HepG2 (cell line): ENCODE measurements at places on chromosomes 2 and 18. TPM values are rescaled to one million over a fixed set of nuclear protein-coding genes. Genes with fewer than 3 reads are reported as not detected.

RUFY4 gene
- not detected in 2 replicates for total RNA-seq

ARHGEF4 gene
- total RNA-seq: 0.11 TPM in 1 of 2 replicates, not detected in the other

FOXD4L1 gene
- 0.14 and 0.29 TPM in 2 replicates for total RNA-seq

DNA sequence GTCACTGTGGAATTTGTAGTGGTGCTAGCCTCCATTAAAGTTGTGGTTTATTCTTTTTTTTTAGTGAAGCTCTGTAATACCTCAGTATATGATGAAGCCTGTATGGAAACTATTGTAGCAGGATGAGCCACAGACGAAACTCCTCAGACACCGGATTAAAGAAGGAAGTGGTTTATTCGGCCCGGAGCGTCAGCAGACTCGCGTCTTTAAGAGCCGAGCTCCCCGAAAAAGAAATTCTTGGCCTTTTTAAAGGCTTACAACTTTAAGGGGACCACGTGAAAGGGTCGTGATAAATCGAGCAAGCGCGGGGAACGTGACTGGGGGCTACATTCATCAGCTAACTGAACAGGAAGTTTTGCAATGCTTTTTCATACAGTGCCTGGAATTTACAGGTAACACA is 8.1 kb upstream of the CCL20 start:
- H3K4me1 ChIP-seq: peaks cover 7% of the 10 kb centered on the region; the same call in 1 of the 2 replicates
- no peak overlapping the region for H3K4me3 ChIP-seq
- no peak for DNase-seq
- no peak overlapping the region for H3K27ac ChIP-seq

DNA sequence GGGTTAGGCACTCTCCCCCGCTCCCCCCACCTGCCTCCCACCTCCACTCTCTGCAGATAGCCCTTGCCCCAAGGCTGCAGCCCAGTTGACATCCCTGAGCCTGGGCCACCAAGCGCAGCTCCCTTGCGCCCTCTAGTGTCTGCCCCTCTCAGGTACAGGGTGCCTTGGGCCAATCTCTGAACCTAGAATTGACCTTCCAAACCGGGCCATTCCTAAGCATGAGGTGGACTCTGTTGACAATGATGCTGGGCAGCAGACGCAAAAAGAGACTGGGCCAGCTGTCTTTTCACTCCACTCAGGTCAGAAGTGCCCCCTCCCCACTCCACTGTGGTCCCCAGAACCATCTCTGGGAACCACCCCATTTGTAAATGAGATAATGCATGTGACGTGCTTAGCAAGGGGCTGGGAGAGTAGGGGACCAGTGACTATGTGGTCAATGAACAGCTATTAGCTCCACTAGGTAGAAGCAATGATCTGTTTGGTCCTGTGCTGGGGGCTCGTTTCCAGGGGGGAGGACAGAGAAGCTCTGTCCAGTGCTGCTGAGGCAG is 43.3 kb upstream of the PLB1 start:
- no peaks in the 10 kb centered on the region for H3K36me3 ChIP-seq
- DNase-seq: peak; percentile 58
- no peak overlapping the region for H3K4me3 ChIP-seq
- H3K4me1 ChIP-seq: no peaks in the 10 kb centered on the region
- H3K27me3 ChIP-seq: peaks cover 7% of the 10 kb centered on the region; the same call in 2 of the 3 replicates
- no peak overlapping the region for H3K27ac ChIP-seq

GRCh38 chr2:165472922-165473321 is 3.4 kb downstream of the CSRNP3 start:
- no peak for DNase-seq
- H3K4me3 ChIP-seq: no peak overlapping the region
- H3K27me3 ChIP-seq: no peaks in the 10 kb centered on the region
- H3K36me3 ChIP-seq: no peaks in the 10 kb centered on the region
- H3K27ac ChIP-seq: no peak overlapping the region
- H3K4me1 ChIP-seq: no peaks in the 10 kb centered on the region

DNA sequence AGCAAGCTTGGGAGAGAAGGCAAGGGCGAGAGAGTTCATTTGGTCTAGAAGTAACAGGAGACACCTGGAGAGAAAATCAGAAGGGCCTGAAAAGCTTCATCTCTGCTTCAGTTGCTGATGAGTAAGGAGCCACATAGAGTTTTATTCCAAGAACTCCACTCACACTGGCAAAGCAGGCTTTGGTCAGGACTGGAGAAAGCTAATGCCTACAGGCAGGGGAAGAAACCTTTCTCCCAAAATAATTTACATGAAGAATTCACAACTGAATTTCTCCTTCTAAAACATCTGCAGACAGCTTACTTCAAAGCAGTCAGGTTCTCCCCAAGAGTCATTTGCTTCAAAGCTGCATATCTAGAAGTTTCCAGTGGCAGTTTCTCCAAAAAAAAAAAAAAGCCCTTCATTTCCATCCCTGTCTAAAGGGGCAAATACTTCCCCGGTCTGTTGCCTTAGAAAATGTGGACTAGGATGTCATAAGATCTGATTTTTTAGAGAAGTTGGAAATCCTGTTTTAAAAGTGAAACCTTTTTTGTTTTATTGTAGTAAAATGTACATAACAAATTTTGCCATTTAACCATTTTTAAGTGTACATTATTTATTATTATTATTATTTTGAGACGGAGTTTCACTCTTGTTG is 46.3 kb downstream of the TMEM247 start:
- H3K4me1 ChIP-seq: no peaks in the 10 kb centered on the region; the same call in 1 of the 2 replicates
- DNase-seq: no peak
- peaks cover 4% of the 10 kb centered on the region; the same call in 1 of the 3 replicates for H3K27me3 ChIP-seq
- H3K4me3 ChIP-seq: no peak overlapping the region

DNA sequence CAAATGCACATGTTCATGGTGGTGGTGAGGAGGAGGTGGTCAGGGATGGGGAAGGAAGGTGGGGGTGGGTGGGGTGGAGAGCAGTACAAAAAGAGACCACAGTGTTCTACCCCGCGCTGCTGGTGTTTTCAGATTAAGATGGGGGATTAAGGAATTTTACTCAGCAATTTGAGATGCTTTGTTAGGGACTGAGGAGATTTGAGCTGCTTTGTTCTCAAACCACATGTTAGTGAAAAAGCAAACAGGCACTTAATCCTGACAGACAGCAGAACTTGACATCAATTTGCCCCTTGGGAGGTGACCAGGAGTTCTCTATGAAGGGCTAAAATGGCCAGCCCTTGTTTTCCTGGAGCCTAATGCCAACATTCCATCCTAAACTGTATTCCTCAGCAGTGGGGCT is 244.5 kb downstream of the MEIS1 start:
- no peak for DNase-seq
- H3K27me3 ChIP-seq: no peaks in the 10 kb centered on the region
- no peaks in the 10 kb centered on the region for H3K4me1 ChIP-seq

- H3K27ac ChIP-seq: no peak overlapping the region
- H3K4me3 ChIP-seq: no peak overlapping the region
- no peaks in the 10 kb centered on the region for H3K4me1 ChIP-seq
- no peak for DNase-seq
These were observed 11.2 kb upstream of the STK17B start for GRCh38 chr2:196182439-196183171.

GRCh38 chr2:179768765-179769164 is 92.6 kb downstream of the ZNF385B start:
- H3K4me1 ChIP-seq: no peaks in the 10 kb centered on the region
- DNase-seq: no peak
- H3K27me3 ChIP-seq: peaks cover 16% of the 10 kb centered on the region; the same call in 2 of the 3 replicates
- H3K4me3 ChIP-seq: no peak overlapping the region

DNA sequence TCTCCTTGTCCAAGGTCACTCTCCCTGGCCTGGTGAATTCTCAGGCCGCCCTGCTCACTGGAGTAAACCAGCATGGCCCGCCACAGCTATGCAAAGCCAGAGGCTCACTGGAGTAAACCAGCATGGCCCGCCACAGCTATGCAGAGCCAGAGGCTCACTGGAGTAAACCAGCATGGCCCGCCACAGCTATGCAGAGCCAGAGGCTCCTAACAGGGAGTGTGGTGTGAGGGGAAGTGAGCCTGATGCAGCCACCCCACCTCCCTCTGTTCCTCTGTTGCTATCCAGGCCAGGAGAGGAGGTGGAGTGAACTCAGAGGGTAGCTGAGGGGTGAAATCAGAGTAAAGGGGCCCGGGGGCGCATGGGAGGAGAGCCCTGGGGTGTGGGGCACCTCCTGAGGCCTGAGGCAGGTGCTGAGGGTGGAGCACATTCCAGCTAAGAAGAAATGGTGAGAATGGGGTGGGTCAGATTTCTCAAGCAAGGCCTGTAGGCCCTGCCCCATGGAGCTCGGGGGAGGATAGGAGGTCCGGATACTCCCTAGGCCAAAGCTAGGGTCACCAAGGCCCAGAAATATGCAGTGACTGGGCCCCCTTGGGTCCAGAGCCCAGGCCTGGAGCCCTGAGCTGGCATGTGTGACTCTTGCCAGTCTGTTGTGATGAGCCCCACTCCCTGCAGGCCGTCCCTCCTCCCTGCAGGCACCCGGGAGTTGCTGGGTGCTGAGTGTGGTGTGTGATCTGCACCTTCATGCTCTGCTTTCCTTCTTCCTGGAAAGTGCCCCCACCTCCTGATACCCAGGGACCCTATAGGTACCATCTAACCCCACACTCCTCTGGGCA is 1.5 kb downstream of the ATP6V1B1 start:
- no peak overlapping the region for H3K27ac ChIP-seq
- DNase-seq: no peak
- H3K4me3 ChIP-seq: peak overlapping the region; percentile 49; the same call in 1 of the 2 replicates
- H3K27me3 ChIP-seq: no peaks in the 10 kb centered on the region
- peaks cover 49% of the 10 kb centered on the region for H3K4me1 ChIP-seq

GRCh38 chr2:234478121-234478858 is 18.6 kb downstream of the ARL4C start:
- H3K27me3 ChIP-seq: peaks cover 2% of the 10 kb centered on the region; the same call in 1 of the 2 replicates
- DNase-seq: no peak
- H3K36me3 ChIP-seq: no peaks in the 10 kb centered on the region
- no peaks in the 10 kb centered on the region for H3K4me1 ChIP-seq
- no peak overlapping the region for H3K27ac ChIP-seq

- H3K4me3 ChIP-seq: no peak overlapping the region
- no peak for DNase-seq
- H3K27ac ChIP-seq: peak overlapping the region; percentile 53
- peaks cover 79% of the 10 kb centered on the region for H3K36me3 ChIP-seq
These were observed 234.8 kb downstream of the ALPK2 start for GRCh38 chr18:58394046-58394445.

- H3K4me1 ChIP-seq: peaks cover 14% of the 10 kb centered on the region
- no peak for DNase-seq
- H3K4me3 ChIP-seq: no peak overlapping the region
- H3K27ac ChIP-seq: no peak overlapping the region
These were observed 51.5 kb downstream of the HAUS1 start for GRCh38 chr18:46155641-46156051.

- no peaks in the 10 kb centered on the region for H3K4me1 ChIP-seq
- H3K36me3 ChIP-seq: no peaks in the 10 kb centered on the region; the same call in 1 of the 2 replicates
- H3K27me3 ChIP-seq: no peaks in the 10 kb centered on the region
- no peak overlapping the region for H3K27ac ChIP-seq
- no peak overlapping the region for H3K4me3 ChIP-seq
- no peak for DNase-seq
These were observed 197.9 kb downstream of the NEDD4L start for GRCh38 chr18:58241877-58242276.

GRCh38 chr18:27449104-27449503 is 264.0 kb upstream of the CHST9 start:
- no peaks in the 10 kb centered on the region for H3K4me1 ChIP-seq
- no peaks in the 10 kb centered on the region for H3K27me3 ChIP-seq
- H3K36me3 ChIP-seq: no peaks in the 10 kb centered on the region
- H3K27ac ChIP-seq: no peak overlapping the region
- H3K4me3 ChIP-seq: no peak overlapping the region

DNA sequence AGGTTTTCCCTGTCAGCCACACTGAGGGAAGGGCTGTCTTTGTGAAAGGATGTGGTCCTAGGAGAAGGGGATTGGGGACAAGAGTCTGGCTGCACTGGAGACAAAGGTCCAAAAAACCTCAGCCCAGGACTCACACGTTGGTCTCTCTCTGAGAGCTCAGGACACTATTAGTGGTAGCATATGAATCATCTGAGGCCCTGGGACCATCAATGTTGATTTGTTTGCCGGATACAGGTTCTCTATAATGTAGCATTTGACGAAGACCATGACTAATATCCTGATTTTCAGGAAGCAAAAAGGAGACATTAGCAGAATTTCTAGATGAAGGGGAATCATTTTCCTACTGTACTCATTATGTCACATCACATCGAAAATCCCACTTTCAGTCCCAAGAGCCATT is 22.2 kb upstream of the DNAH6 start:
- no peaks in the 10 kb centered on the region for H3K36me3 ChIP-seq
- no peaks in the 10 kb centered on the region for H3K27me3 ChIP-seq
- H3K4me3 ChIP-seq: no peak overlapping the region
- H3K27ac ChIP-seq: no peak overlapping the region
- DNase-seq: no peak

- peaks cover 35% of the 10 kb centered on the region for H3K4me1 ChIP-seq
- H3K27me3 ChIP-seq: no peaks in the 10 kb centered on the region
- no peak overlapping the region for H3K4me3 ChIP-seq
- DNase-seq: no peak
These were observed 9.7 kb downstream of the PPP4R3B start for GRCh38 chr2:55607717-55608116.

DNA sequence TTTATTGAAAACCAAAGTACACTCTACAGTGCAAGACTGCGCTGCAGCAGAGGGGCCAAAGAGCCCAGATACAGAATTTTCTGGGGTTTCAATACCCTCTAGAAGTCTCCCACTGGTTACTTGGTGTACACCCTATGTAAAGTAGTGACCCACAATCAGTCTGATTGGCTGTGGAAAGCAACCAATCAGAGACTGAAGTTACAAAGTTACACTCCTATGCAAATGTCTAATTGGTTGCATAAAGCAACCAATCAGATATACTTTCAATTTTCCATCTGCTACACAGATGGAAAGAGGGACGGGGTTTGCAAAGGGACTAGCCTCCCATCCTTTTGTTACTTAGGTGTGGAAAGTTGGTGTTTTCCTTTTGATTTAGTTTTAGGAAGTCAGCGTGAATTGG is 198.9 kb upstream of the SH3BP4 start:
- no peak overlapping the region for H3K4me3 ChIP-seq
- no peak overlapping the region for H3K27ac ChIP-seq
- H3K36me3 ChIP-seq: no peaks in the 10 kb centered on the region
- peaks cover 7% of the 10 kb centered on the region for H3K4me1 ChIP-seq

DNA sequence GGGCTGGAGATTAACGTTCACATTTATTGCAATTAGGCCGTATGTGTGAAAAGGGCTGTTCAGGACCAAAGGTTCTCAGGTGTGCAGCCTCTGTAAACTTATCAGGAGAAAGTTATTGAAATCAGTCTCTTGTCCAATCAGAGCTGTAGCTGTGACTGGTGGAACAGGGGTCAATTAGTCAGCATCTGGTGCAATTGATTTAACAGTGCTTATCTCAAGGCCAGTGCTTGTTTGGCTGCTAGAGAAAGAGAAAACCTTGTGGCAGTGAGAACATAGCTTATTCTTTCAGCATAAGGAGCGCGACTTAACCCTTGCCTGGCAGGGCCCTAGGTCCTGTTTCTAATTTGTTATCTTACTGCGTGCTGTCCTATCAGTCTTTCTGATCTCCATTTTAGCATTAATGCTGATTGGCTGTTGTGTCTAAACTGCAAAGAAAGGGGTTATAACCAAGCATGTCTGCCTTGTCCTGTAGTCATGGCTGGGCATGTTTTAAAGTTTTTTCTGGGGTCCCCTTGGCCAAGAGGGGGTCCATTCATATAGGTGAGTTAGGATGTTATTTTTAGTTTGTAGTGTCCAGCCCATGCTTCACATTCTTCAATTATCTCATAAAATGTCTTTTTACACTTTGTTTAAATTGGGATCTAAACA is 66.4 kb downstream of the CYB5A start:
- DNase-seq: peak; percentile 75
- H3K36me3 ChIP-seq: no peaks in the 10 kb centered on the region
- H3K27ac ChIP-seq: peak overlapping the region; percentile 67
- H3K4me3 ChIP-seq: no peak overlapping the region
- no peaks in the 10 kb centered on the region for H3K27me3 ChIP-seq
- peaks cover 41% of the 10 kb centered on the region for H3K4me1 ChIP-seq

- H3K4me1 ChIP-seq: no peaks in the 10 kb centered on the region
- H3K27ac ChIP-seq: no peak overlapping the region
- H3K27me3 ChIP-seq: no peaks in the 10 kb centered on the region
- DNase-seq: no peak
- no peak overlapping the region for H3K4me3 ChIP-seq
- no peaks in the 10 kb centered on the region for H3K36me3 ChIP-seq
These were observed 79.6 kb downstream of the HRH4 start for GRCh38 chr18:24539866-24540617.
